CD8-positive, alpha-beta T cell (primary cell): ENCODE measurements at places on chromosomes 6 and 20. TPM values are rescaled to one million over a fixed set of nuclear protein-coding genes. Genes with fewer than 3 reads are reported as not detected.

DNA sequence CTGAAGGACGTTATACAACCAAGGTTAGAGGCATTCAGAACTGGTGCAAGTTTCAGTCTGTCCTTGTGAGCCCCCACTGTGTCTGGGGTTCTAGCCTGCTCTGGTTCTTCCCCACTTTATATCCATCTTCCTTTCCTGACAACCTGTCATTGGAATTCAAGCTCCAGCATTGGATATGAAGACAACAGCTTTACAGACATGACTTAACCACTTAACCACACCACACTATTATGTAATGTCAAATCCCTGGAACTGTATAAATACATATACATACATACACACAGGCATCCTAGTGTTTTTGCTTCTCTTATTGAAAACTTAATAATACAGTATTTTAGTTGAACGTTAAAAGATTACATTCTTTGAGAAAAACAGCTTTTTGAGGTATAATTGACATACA is 217.9 kb upstream of the SGK1 start:
- DNase-seq: no peak

The MATN4 gene
- total RNA-seq: not detected

DNA sequence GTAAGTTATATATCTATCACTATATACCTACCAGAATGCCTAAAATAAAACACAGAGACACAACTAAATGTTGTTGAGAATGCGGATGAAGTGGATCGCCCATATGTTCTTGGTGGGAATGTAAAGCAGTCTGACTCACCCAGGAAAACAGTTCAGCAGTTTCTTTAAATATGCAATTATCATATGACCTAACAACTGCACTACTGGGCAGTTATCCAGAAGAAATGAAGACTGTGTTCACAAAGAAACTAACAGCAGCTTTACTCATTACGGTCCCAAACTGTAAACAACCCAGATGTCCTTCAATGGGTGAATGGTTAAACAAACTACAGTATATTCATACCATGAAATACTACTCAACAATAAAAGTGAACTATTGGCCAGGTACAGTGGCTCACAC is 14.3 kb upstream of the ZC3H12D start:
- no peak for DNase-seq

DNA sequence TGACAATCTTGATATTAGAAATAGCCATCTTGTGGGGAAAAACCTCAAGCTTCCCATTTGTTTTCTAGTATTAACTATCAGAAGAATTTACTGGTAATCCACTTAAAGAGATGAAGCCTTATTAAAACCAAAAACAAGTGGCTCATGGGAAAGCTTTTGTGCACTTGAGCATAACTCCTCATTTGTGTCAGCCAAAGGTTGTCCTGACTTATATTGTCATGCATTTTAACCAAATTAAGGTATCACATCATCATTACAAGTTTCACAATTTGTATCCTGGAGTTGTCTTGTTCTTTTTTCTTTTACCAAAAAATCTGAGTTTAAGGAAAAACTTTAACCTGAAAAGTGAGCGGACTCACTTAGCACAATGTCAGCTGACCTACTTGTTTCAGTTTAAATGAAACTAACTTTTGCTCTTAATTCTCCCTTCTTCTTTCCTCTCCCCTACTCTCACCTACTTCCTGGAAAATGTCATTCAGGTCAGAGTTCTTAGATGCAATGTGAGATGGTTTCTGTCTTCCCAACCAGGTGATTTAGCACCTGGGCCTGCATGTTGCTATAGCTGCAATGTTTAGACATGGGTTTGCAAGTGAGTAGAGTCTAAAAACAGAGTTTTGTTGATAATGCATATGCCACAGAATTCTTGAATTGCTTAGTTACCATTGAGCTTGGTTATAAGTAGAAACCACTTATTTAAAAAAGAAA is 82.8 kb downstream of the TNFAIP3 start:
- DNase-seq: peak; percentile 55

The OXT gene
- total RNA-seq: 1.2 TPM
